AG04450 (cell line): ENCODE measurements at places on chromosomes 7 and 10. TPM values are rescaled to one million over a fixed set of nuclear protein-coding genes. Genes with fewer than 3 reads are reported as not detected.

DNA sequence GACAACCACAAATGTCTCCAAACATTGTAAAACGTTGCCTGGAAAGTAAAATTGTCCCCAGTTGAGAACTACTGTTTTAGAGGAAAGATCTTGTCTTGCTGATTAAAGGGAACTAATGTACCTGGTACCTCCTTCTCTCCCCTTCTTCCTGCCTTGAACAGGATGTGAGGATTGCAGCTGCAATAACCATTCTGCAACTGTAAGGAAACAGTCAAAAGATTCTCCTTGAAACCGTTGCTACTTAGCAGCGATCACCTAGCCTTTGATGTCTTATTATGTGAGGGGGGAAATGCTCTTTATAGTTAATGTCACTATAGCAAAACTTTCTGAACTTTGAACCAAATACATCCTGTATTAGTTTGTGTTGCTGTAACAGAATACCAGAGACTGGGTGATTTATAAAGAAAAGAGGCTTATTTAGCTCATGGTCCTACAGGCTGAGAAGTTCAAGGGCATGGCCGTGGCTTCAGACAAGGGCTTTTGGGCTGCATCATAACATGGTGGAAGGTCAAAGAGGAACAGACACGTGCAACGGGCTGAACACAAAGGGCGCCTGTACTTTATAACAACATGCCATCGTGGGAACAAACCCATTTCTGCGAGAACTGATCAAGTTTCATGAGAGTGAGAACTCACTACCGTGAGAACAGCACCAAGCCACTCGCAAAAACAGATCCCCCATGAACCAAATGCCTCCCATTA, 54.2 kb upstream of the PARD3 start:
- DNase-seq = no peak

DNA sequence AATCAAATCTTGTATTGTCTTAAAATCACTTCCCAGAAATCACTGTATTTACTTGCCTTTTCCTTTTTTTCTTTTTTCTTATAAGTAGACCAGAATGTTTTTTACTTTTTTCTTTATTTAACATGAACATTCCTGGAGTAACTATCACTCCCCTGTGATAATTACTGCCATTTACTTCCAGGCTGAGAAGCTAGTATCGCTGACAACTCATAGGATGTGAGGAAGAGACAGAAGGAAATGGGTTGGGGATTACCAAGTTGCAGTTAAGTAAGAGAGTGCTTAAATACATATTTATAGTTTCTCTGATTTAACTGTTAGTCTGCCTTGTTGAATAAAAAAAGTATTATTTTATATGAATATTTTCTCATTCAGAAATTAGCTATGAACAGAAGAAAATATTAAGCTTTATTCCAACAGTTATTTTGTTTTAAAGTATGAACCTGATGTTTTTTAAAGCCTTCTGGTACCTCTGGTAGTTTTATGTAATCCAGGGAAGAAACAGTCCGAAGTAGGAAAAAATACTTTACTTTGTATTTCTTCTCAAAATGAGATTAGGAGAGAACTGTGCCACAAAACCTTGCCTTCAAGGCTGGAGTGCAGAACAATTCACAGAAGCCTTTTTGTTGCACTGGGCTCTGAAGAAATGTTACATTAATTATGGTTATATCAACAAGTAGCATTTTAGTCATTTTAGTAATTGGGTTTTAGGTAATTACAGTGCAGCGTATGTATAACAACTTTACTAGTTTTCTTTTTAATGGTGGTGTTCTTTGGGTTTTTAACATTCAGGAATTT, 72.8 kb downstream of the SHOC2 start:
- no peak for DNase-seq

The OPN4 gene
- polyA plus RNA-seq = not detected in 2 replicates

The RPP30 gene
- 41.8 and 43.7 TPM in 2 replicates for polyA plus RNA-seq

DNA sequence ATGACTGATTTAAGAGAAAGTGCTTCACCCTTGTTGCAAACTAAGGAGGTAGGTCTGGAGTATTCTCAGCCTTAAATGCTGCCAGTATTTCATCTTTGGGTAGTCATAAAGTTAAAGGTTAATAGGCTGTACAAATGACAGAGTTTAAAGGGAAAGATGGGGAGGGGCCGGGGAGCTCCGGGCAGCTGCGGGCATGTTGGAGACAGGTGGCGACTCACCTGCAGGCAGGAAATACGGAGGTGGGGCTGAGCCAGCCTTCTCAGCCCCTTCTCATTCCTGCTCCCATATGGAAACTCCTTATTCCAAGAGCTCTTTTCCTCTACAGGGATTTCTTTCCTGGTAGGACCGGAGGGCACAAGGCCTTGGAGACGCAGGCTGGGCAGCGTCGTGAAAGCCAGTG, 31.8 kb upstream of the HMX3 start:
- DNase-seq = no peak

The PSD gene
- 5.5 and 8.2 TPM in 2 replicates for polyA plus RNA-seq
